Aorta (tissue), 5 donors: ENCODE measurements at places on chromosomes 3 and 15. TPM values are rescaled to one million over a fixed set of nuclear protein-coding genes. Genes with fewer than 3 reads are reported as not detected.
A peak's percentile ranks its signal among the peaks of the same experiment; 100 is the strongest.

- no peaks in the 10 kb centered on the region for H3K36me3 ChIP-seq
- no peak overlapping the region for H3K27ac ChIP-seq
- no peaks in the 10 kb centered on the region for H3K4me1 ChIP-seq
- no peak overlapping the region for H3K4me3 ChIP-seq
- no peaks in the 10 kb centered on the region for H3K27me3 ChIP-seq
Measured at GRCh38 chr3:132867526-132867925, 145.3 kb upstream of the NPHP3 start.

GRCh38 chr3:99774467-99774866, 43.2 kb upstream of the CMSS1 start:
- no peak for DNase-seq
- H3K36me3 ChIP-seq = peaks cover 14% of the 10 kb centered on the region
- H3K4me3 ChIP-seq = no peak overlapping the region
- H3K27ac ChIP-seq = no peak overlapping the region
- no peaks in the 10 kb centered on the region for H3K27me3 ChIP-seq
- peaks cover 2% of the 10 kb centered on the region for H3K4me1 ChIP-seq

- DNase-seq = no peak
- H3K4me3 ChIP-seq = no peak overlapping the region
- H3K4me1 ChIP-seq = no peaks in the 10 kb centered on the region
- no peak overlapping the region for H3K27ac ChIP-seq
- no peaks in the 10 kb centered on the region for H3K27me3 ChIP-seq
- no peaks in the 10 kb centered on the region for H3K36me3 ChIP-seq
Measured at GRCh38 chr3:59321881-59322540, 272.2 kb upstream of the CFAP20DC start.

DNA sequence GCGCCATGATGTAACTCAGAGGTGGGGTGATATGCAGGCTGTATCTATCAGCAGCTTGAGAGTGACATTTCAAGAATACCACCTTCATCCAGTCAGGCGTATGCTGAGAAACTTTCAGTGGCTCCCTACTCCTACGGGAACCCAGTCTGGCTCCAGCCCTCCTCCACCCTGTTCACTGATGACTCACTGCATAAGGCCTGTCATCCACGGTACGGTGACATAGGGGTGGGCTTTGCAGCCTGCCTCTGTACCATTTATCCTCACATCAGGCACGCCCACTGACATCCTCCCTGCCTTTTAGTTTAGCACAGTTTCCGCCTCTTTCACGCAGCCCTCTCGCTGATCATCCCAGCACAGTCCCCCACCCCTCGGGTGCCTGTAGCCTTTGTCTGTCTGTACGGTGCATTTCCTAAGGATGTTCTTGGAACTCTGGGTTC, 11.7 kb downstream of the PXYLP1 start:
- H3K4me1 ChIP-seq = peaks cover 7% of the 10 kb centered on the region
- H3K27me3 ChIP-seq = no peaks in the 10 kb centered on the region
- H3K4me3 ChIP-seq = no peak overlapping the region
- DNase-seq = no peak

GRCh38 chr3:172465281-172465680, 17.0 kb upstream of the GHSR start:
- H3K27me3 ChIP-seq = no peaks in the 10 kb centered on the region
- H3K4me3 ChIP-seq = no peak overlapping the region
- H3K4me1 ChIP-seq = no peaks in the 10 kb centered on the region
- no peaks in the 10 kb centered on the region for H3K36me3 ChIP-seq
- DNase-seq = no peak

DNA sequence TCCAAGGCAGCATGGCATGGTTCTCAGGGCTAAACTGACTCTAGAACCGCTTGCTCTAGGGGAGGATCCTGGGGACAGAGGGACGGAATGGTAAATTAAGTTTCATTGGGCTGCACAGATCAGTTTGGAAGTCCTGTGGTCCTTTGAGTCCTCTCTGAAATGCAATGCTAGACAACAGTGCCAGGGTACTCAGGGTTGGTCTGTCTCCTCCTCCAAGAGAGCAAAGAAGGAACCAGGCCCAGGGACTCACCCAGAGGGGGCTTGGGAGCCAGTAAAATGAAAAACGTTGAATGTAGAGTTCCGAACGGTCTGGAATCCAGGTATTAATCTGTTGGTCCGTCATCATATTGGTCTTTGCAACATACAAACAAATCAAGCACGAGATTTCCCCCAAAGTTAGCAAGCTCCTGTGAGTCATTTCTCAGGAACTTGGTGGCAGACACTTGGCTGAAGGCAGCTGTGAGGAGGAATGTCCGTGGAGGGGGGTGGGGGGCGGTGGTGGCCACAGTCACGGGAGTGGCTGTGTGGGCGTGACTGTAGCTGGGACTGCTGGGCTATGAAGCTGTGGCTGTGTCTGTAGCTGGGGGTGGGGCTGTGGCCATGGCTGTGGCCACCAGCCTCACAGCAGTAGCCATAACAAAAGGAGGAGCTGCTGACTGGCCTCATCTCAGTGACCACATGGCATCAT, 361.0 kb downstream of the SHQ1 start:
- no peak overlapping the region for H3K4me3 ChIP-seq
- peak; percentile 93 for DNase-seq
- no peaks in the 10 kb centered on the region for H3K36me3 ChIP-seq
- H3K27me3 ChIP-seq = no peaks in the 10 kb centered on the region
- H3K27ac ChIP-seq = no peak overlapping the region

DNA sequence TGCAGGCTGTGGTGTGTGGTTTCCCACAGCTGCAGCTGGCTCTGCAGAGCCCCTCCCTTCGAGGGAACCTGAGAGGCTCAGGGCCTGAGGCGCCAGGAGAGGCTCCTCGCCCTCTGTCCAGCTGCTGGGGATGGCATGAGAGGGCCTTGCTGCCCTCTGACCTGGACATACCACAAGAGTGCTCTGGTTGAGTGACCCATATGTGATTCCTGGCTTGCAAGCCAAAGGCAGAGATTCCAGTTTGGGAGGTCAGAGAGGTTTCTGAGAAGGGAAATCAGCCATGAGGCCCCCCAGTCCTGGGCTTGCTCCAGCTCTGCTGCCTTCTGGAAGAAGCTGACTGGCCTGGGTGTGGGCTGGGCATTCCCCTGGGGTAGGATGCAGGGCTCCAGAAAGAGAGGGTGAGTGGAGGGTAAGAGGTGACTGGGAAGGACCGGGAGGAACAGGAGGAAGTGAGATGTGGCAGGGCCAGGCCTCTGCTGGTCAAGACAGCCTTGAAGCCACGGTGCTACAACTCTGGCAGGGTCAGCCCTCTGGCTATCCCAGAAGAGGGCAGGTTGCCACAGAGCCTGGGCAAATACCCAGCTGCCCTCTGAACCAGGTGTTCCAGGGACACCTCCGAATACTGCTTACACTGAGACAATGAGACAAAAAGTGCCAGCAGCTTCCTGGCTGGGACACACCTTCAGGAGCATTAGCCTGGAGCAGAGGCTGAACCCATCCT, 16.0 kb upstream of the SRP14 start:
- DNase-seq = no peak
- H3K36me3 ChIP-seq = no peaks in the 10 kb centered on the region
- no peaks in the 10 kb centered on the region for H3K4me1 ChIP-seq
- no peak overlapping the region for H3K27ac ChIP-seq
- no peak overlapping the region for H3K4me3 ChIP-seq
- no peaks in the 10 kb centered on the region for H3K27me3 ChIP-seq

GRCh38 chr3:190003681-190004123, 117.0 kb downstream of the P3H2 start:
- no peaks in the 10 kb centered on the region for H3K4me1 ChIP-seq
- no peaks in the 10 kb centered on the region for H3K36me3 ChIP-seq
- H3K4me3 ChIP-seq = no peak overlapping the region
- no peak for DNase-seq
- no peak overlapping the region for H3K27ac ChIP-seq

- no peaks in the 10 kb centered on the region for H3K36me3 ChIP-seq
- H3K27me3 ChIP-seq = no peaks in the 10 kb centered on the region
- H3K27ac ChIP-seq = no peak overlapping the region
- no peak overlapping the region for H3K4me3 ChIP-seq
Measured at GRCh38 chr3:184651904-184652303, 60.0 kb downstream of the MAGEF1 start.

DNA sequence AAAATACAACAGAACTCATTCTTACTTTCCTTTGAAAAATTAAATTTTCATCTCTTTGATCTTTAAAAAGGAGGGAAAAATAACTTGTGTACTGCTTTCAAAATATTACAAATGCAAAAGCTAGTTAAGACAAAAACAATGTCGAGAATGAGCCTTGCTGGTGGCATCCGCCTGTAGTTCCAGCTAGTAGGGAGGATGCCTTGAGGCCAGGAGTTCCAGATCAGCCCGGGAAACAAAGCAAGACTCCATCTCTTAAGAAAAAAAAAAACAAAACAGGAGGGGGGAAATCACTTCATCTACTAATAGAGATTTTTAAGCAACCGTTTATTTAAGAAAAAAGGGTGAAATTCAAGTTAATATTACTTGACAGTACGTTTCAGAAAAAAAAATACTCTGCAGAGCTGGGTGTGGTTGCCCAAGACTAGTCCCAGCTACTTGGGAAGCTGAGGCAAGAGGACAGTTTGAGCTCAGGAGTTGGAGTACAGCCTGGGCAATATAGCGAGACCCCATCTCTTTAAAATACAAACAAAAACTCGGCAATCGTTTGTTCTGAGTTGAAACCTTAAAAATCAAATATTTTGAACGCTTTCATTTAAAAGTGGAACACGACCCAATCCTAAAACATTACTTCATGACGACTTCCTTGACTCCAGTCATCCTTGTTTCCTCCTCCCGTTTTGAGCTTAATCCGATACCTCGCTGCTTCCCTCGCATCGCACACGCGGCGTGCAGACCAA, 1.2 kb downstream of the KPNA1 start:
- H3K4me3 ChIP-seq = peak overlapping the region; percentile 81
- H3K27me3 ChIP-seq = no peaks in the 10 kb centered on the region
- DNase-seq = no peak
- H3K36me3 ChIP-seq = no peaks in the 10 kb centered on the region
- no peaks in the 10 kb centered on the region for H3K4me1 ChIP-seq
- no peak overlapping the region for H3K27ac ChIP-seq

DNA sequence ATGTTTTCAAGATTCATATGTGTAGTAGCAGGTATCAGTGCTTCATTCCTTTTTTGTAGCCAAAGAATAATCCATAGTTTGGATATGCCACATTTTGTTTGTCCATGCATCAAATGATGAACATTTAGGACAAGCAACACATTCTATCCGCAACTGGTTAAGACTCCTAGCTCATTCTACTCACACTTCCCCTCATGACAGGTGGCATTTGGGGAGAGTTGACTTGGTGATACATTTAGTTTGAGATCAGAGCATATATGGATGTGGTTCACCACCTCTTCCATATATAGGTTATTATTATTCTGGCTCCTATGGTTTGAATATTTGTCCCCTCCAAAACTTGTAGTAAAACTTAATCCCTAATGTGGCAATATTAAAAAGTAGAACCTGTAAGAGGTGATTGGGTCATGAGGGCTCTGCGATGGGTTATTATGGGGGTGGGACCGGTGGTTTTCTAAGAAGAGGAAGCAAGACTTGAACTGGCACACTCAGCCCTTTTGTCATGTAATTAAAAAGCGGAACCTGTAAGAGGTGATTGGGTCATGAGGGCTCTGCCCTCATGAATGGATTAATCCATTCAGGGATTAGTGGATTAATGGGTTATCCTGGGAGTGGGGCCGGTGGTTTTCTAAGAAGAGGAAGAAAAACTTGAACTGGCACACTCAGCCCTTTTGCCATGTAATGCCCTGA, 75.3 kb upstream of the HRH1 start:
- H3K4me1 ChIP-seq = no peaks in the 10 kb centered on the region
- H3K27me3 ChIP-seq = no peaks in the 10 kb centered on the region
- H3K4me3 ChIP-seq = no peak overlapping the region
- no peak overlapping the region for H3K27ac ChIP-seq
- DNase-seq = no peak
- no peaks in the 10 kb centered on the region for H3K36me3 ChIP-seq

GRCh38 chr3:109098079-109098644, 19.8 kb downstream of the MORC1 start:
- H3K27me3 ChIP-seq = no peaks in the 10 kb centered on the region
- H3K27ac ChIP-seq = no peak overlapping the region
- H3K4me1 ChIP-seq = no peaks in the 10 kb centered on the region
- DNase-seq = no peak
- H3K4me3 ChIP-seq = no peak overlapping the region

DNA sequence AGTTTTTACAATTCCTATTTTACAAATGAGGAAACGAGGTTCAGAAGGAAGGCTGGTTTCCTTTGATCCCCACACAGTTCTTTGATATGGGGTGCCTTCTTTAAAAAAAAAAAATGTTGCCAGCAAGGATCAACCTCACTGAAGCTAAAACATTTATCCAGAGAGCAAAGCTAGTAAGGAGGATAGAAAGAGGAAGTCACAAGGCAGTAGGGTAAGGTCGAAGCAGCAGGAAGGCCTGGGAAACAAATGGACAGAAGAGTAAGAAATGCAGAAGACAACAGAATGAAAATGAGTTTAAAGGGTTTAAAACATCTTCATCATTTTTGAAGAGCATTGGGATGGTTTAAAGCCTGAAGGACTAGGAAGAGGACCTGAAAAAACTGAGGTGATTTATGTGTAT, 30.6 kb upstream of the CP start:
- H3K36me3 ChIP-seq = no peaks in the 10 kb centered on the region
- no peak overlapping the region for H3K4me3 ChIP-seq
- no peaks in the 10 kb centered on the region for H3K4me1 ChIP-seq
- no peaks in the 10 kb centered on the region for H3K27me3 ChIP-seq
- DNase-seq = no peak

DNA sequence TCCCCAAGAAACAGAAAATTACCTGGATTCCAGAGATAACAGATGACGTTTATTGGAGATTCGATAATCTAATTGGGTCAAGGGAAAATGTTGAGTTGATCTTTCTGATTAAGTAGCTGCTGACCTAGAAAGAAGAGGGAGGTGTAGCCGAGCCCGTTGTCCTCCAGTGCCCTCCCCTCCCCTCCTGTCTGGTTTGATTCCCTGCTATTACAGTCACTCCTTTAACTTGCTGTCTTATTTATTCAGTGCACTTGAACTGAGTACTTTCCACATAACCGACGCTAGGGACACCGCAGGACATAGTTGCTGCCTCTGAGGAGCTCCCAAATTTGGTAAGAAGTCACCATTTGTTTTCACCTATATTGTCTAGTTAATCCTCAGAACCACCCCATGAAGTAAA, 103.7 kb downstream of the AQP9 start:
- DNase-seq = no peak
- H3K4me3 ChIP-seq = no peak overlapping the region
- no peaks in the 10 kb centered on the region for H3K36me3 ChIP-seq
- H3K27me3 ChIP-seq = no peaks in the 10 kb centered on the region
- H3K27ac ChIP-seq = no peak overlapping the region

- H3K4me3 ChIP-seq = no peak overlapping the region
- H3K27ac ChIP-seq = no peak overlapping the region
- peaks cover 2% of the 10 kb centered on the region for H3K27me3 ChIP-seq
- H3K4me1 ChIP-seq = no peaks in the 10 kb centered on the region
Measured at GRCh38 chr15:58269455-58270414, 131.6 kb downstream of the AQP9 start.

The SLC9C1 gene
- 0.81 TPM for total RNA-seq

The DUOXA2 gene
- not detected for total RNA-seq

The NLGN1 gene
- total RNA-seq = 20.0 TPM

The TMC3 gene
- total RNA-seq = not detected

The FSTL1 gene
- 833 TPM for total RNA-seq

The SEMA3F gene
- 40.3 TPM for total RNA-seq

The OXSM gene
- 5.9 TPM for total RNA-seq

The IL17RD gene
- 4.3 TPM for total RNA-seq

The SCAMP2 gene
- total RNA-seq = 65.0 TPM

The GPR15 gene
- total RNA-seq = not detected

The DGKG gene
- 12.8 TPM for total RNA-seq
